ENCODE measurements at places on chromosomes 12 and 14.

GRCh38 chr14:63287666-63288483 lies 30.9 kb downstream of the GPHB5 start:
- DNase-seq, result no peak

GRCh38 chr14:24838945-24839616 lies 205.1 kb upstream of the GZMB start:
- DNase-seq, result no peak

GRCh38 chr12:89160716-89161123 lies 191.6 kb downstream of the DUSP6 start:
- no peak for DNase-seq

DNA sequence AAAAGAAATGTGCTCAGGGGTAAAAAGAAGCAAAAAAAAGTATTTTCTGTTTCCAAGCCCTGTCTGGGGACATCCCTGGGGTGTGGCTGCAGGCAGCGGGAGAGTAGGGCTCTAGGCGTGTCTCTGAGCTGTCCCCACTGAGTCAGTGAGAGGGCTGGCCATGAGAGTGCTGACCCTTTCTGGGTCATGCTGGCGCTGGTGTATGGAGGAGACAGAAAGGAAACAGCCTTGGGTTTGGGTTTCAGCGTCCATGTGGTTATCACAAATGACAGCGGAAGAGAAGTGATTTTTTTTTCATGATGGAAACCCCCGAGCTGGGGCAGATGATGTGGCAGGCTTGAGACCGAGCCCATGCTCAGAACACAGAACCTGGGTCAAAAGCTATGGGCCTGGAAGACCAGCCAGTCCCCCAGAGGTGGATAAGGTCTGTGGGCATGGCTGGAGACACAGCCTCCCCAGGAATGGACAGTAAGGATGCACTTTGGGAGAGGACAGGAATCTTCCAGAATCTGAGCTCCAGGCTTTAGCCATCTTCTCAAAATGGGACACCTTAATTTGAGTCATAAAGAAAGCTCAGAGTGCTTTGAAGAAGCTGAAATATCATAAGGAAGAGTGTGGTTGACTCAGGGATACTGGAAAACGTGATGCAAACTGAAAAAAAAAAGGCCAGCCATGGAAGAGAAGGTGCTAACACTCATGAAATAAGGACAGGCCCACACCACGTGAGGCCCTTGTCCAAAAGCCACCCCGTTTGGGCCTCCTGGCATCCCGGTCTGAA lies 36.2 kb downstream of the SYNE3 start:
- no peak for DNase-seq

DNA sequence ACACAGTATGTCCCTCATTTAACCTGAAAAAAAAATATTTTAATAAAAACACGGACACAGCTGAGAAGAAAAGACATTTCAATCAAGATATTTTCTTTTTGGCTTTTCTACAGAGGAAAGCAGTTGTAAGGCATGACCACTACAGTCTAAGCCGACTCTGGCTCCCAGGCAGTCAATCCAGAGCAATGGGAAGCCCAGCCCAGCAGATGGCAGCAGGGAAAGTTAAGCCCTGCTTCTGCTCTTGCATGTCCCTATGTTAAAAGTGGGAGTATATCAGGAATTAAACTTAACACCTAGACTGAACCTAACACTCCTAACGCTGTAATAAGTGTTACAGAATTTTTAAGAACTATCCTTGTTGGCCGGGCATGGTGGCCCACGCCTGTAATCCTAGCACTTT lies 19.5 kb upstream of the HAL start:
- no peak for DNase-seq

DNA sequence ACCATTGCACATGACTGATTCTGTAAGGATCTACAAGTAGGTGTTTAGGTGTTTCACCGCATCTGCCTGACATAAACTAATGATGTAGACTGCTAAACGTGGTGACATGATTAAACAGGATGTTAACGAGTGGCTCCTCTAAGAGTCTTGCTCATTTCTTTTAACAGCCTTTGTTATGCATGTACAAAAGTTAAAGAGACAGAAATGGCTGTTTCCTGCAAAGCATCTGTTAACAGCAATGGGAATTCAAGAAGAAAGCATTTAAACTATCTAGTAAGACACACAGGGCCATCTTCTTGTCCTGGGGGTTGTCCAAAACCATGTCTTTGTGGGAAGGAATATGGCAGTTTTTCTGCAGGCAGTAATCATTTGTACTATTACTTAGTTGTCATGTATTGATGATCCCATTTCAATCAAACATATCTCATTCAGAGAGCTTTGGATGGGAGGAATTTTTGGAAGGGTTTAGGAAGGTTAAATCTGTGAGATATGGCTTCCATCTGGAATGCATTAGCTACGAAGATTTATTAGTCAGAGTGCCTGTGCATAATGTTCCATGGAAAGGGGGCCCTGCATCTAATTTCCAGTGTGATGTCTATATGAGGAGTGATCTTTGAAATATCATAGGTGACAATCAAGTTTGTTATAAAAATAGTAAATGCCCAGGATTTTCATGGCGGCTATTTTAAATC lies 495.1 kb downstream of the EGLN3 start:
- DNase-seq, result no peak

GRCh38 chr12:124326871-124327270 lies 32.0 kb downstream of the RFLNA start:
- DNase-seq, result no peak

- no peak for DNase-seq
These were observed 8.3 kb downstream of the C3AR1 start for GRCh38 chr12:8057839-8058238.

DNA sequence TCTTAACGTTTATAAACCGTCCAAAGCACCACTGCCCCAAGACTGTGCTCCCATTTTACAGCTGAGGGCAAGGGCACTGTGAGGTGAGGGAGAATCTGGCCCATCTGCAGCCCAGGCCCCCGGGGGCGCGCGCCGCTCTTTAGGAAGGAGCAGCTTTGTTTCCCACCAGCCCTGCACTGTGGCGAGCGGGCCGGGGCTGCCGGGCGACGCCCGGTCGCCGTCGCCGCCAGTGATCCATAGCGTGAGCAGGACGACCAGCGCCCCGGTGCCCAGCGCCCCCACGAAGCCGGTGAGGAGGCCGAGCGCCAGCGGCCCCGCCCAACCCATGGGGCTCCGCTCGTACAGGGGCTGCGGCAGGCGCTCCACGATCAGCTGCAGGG lies 34.6 kb downstream of the FIGNL2 start:
- no peak for DNase-seq

DNA sequence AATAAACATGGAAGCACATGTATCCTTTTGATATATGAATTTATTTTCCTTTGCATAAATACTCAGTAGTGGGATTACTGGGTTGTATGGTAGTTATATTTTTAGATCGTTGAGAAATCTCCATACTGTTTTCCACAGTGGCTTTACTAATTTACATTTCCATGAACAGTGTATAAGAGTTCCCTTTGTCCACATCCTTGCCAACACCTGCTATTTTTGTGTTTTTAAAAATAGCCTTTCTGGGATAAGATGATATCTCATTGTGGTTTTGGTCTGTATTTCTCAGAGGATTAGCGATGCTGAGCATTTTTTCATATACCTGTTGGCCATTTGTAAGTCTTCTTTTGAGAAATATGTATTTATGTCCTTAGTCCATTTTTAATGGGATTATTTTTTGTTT lies 329.2 kb upstream of the KITLG start:
- no peak for DNase-seq

- no peak for DNase-seq
These were observed 619.4 kb downstream of the CCER1 start for GRCh38 chr12:90335566-90335965.

GRCh38 chr14:76720382-76720813 lies 40.9 kb upstream of the VASH1 start:
- DNase-seq, result no peak

DNA sequence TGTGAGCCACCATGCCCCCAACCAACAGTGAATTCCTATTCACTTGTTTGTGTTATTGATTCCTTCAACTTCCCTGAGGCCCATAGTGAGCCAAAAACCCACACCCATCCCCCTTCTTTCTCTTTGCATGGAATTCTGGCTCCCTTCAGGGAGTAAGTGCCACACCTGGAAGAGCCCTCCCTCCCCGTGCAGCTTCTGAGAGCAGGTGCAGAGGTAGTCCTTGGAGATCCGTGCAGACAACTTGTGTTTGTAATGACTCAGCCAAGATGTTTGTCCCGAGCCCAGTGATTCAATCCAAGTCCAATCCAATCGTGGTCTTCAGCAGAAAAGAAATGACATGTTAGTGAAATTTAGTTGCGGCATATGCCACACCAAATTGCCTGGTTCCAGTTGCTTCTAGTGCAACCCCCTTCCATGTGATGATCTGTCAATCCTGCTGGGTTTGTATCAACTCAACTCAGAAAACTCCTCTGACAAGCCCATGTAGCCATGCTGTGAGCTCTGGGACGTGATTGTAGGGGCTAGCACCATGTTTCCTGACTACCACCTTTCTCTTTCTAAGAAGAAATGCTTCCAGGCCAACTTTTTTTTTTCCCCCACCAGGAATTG lies 27.5 kb downstream of the GPRC5A start:
- no peak for DNase-seq

- DNase-seq, result peak; percentile 13
These were observed 11.1 kb upstream of the KRT1 start for GRCh38 chr12:52691076-52691840.

- DNase-seq, result no peak
These were observed 48.0 kb downstream of the DYNC1H1 start for GRCh38 chr14:102012336-102012735.

GRCh38 chr12:122207391-122207790 lies 3.9 kb downstream of the B3GNT4 start:
- no peak for DNase-seq

DNA sequence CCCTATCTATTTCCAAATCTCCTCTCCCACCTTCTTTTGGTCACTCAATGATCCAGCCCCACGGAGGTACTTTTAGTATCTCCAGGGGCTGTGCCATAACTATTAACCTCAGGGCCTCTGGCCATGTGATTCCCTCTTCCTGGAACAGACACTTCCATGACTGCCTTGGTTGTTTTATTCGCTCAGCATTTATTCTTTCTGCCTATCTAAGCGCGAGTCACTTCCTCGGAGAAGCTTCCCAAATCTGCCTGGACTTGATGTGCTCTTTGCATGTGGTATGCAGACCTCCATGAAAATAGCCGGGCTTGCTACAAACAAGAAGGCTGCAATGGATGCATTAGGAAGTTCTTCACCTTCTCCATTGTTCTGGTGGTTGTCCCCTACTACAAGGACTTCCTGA lies 939.0 kb upstream of the TMEM132C start:
- DNase-seq, result no peak

DNA sequence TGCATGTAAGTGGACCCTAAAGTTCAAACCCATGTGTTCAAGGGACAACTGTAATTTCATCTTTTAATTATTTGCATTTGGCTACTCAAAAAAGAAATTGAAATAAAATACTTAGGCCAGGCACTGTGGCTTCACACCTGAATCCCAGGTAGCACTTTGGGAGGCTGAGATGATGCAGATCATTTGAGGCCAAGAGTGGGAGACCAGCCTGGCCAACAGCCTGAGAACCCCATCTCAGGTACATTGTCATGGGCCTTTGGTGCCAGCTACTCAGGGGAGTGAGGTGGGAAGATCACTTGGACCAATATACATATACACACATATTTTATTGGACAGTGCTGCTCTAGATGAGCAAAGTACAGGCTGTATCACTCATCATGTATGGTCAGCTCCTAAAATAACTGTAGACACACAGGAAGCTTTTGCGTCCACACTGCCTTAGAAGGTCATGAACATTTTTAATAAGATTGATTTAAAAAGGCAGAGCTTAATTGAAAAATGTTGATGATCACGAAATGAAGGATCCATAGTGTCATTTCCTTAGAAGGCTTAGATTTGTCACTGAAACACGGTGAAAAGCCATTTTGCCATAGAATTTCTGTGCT lies 2.5 kb upstream of the ZCCHC8 start:
- DNase-seq, result no peak

DNA sequence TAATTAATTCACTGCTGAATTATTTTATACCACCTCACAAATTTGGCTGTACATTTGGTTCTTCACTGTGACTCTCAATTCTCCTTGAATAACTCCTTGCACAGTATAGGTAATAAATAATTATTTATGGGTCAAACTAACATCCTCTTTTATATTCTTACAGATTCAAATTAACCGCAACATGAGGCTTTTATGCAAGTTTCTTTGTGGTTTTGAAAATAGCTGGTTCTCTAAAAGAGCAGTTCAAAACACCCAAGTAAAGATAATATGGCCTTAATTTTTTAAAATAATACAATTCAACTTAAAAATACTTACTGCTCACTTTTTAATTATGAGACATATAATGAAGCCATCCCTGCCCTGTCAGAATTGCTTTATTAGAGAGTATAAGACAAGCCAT lies 12.9 kb upstream of the TRIM9 start:
- DNase-seq, result no peak

GRCh38 chr14:81309511-81309910 lies 88.8 kb upstream of the GTF2A1 start:
- DNase-seq, result no peak

DNA sequence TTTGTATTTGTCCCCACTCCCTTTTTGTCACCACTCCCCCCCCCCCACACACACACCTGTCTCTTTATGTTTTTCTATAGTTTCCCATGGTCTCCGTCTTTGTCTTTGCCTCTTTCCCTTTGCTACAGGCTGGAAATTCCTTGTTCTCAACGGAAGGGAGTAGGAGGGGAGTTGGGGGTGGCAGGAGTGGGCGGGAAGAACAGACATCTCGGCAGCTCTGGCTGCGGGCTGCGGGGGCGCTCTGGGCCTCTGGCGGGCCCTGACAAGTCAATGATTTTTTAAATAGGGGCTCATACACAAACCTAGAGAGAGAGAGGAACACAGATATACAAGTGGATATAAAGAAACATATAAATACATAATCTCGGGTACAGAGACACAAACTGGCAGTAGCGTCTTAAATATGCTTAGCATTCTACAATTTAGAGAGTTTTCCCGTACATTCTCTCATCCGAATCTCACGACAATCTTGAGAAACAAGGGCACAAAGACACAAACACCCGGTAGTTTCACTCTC lies 2.4 kb upstream of the NAB2 start:
- DNase-seq, result peak; percentile 42

DNA sequence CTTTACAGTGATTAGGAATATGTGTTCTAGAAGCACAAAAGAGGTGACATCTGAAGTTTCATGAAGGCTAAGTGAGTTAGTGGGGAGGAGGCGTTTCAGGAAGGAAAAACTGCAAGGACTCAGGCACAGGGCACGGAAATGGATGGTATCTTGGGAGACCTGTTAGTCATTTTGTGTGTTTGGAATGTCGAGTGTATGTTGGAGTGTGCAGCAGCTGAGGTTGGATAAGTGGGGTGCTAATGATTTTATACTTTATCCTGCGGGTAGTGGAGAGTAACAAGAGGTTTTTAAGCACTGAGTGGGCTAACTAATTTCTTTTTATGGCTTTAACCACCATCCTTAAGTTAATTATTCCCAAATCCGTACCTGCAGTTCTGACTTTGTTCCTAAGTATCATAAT lies 571.5 kb upstream of the FBXO33 start:
- DNase-seq, result no peak

Data from stimulated activated CD8-positive, alpha-beta memory T cell treated with anti-CD3 and anti-CD28 coated beads, Interleukin-4, amount 100 ng/mL, for 4 hours (primary cell).